Left colon (tissue), 2 donors: ENCODE measurements at places on chromosomes 12 and 14.

DNA sequence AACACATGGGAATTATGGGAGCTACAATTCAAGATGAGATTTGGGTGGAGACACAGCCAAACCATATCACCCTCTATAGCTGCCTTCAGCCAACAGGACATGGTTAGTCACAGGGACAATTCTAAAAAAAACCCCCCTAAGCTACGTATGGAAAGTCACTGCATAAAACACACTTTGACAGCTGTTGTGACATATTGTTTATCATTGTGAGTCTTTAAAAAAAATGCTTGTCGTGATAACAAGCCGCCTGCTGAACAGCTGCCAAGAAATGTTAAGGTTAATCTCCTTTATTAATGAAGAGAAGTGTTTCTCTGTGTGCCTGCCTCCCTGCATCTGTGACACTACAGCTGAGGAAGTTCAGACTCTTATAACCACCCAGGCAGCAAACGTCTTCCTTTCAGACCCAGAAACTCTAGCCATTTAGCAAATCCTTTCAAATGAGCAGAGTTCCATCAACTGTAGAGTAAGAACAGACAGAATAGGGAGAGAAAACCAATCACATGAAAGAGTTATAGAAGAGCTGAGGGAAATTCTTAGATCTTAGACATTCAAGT is 1459.6 kb upstream of the TMEM132C start:
- no peak for DNase-seq

DNA sequence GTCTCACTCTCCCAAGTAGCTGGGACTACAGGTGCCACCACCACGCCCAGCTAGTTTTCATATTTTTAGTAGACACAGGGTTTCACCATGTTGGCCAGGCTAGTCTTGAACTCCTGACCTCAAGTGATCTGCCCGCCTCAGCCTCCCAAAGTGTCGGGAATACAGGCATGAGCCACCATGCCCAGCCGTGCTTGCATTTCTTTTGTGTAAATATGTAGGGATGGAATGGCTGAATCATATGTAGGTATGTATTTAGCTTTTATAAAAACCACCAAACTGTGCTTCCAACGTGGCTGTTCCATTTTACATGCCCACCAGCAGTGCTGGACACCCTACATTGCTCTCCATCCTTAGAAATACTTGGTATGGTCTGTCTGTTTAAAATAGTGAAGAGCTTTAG is 32.8 kb upstream of the CLMN start:
- no peak for DNase-seq

DNA sequence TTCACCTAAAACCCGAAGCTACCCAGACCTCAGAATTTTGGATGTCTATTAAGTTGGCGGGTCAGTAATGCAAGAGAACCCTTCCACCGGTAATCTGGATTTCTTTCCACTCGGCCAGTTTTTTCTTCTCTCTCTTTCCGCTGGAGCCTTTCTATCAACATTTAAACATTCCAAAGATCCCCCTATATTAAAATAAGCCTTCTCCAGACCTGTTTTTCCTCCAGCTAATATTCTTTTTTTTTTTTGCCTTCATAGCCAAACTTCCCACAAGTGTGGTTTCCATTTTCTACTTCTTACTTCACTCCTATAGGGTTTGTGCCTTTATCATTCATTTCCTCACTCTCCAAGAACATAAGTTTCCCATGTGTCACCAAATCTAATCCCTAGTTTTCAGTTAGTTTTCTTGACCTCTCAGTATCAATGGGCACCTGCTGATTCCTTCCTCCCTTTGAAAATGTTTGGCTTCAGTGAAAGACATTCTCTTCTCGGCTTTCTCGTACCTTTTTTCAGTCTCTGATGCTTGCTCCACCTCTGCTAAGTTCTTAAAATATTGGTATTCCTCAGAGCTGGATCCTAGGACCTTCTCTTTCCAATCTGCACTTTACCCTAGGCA is 583 bp upstream of the SDR39U1 start:
- DNase-seq = no peak

DNA sequence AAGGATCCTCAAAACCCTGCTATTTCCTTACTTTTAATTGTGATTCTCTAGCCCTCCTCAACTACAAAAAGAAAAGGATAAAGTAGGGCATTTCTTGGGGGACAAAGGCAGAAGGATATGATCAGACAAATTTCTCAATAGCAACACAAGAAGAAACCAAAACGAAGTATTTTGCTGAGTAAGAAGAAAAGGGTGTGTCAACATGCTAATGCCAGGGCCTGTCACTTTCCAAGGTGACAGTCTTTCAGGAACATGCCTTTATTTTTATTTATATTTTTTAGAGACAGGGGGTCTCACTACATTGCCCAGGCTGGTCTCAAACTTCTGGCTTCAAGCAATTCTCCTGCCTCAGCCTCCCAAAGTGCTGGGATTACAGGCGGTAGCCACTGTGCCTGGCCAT is 39.8 kb downstream of the CBX5 start:
- DNase-seq = no peak

DNA sequence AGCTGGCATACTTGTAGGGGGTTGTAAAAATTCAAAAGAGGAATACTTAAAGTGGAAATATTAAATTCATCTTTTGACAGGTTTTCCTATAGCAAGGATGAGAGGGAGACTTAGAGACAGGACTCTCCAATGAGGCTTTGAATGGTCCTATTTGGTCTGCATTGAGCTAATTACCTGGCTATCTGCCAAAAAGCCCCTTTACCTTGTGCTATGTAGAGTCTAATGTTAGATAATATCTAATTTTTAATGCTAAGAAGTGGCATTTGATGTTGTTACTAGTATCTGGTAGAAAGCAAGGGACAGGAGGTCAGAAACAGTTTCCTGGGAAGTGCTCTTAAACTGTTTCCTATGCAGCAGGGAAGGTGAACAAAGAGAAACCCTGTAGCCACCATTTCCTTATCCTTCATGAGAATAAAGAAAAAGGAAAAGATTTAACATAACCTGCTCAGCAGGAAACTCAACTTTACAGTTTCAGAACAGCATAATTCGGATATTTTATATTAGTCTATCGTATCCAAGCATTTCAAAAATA is 550.0 kb downstream of the SOX5 start:
- DNase-seq = no peak

DNA sequence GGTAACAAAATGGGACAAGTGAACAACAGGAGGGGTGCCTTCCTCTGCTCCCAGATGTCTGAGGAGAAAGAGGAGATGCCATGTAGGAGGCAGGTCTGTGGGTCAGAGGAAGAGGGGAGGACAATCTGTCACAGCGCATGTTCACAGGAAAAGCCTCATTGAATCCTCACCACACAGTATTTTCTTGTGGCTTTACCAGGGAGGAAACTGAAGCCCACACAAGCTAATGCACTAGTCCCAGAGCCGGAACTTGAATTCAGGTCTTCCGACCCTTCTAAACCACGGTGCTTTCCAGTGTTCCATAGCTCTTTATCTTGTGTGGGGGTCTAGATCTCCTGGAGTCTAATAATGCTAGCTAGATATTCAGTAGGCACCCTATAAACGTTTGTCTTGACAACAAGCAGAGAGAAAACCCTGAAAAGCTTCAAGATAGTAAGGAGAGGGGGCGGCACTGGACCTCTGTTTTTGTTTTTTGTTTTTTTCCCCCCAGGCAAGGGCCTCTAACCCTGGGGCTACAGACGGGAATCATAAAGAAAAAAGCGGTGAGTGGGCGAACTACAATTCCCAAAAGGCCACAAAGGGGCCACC is 371 bp upstream of the SHMT2 start:
- no peak for DNase-seq

GRCh38 chr12:53053218-53054111 is 3.6 kb downstream of the TNS2 start:
- DNase-seq = peak; percentile 90
